H9 (cell line): ENCODE measurements at places on chromosomes 5 and 9. TPM values are rescaled to one million over a fixed set of nuclear protein-coding genes. Genes with fewer than 3 reads are reported as not detected.

The SHOC1 gene
- total RNA-seq: not detected in 2 replicates

The WNT8A gene
- 0.26 and 0.33 TPM in 2 replicates for total RNA-seq

The SOHLH1 gene
- total RNA-seq: not detected in 2 replicates

The EQTN gene
- total RNA-seq: not detected in 2 replicates

The FYB1 gene
- not detected in 2 replicates for total RNA-seq

The PCDHAC1 gene
- total RNA-seq: 8.0 and 8.7 TPM in 2 replicates

The PITX1 gene
- total RNA-seq: not detected in 2 replicates

The SLC9A3 gene
- 0.75 and 0.85 TPM in 2 replicates for total RNA-seq

The ZNG1E gene
- total RNA-seq: 29.2 and 34.1 TPM in 2 replicates

The OR2S2 gene
- total RNA-seq: not detected in 2 replicates

The NDUFS6 gene
- 62.5 and 63.7 TPM in 2 replicates for total RNA-seq

The HRH2 gene
- 3.3 and 3.6 TPM in 2 replicates for total RNA-seq

The DMGDH gene
- total RNA-seq: 0.37 TPM in 1 of 2 replicates, not detected in the other

GRCh38 chr9:133493845-133494540 lies 15.1 kb upstream of the SLC2A6 start:
- H3K4me1 ChIP-seq: no peaks in the 10 kb centered on the region
- no peaks in the 10 kb centered on the region for H3K36me3 ChIP-seq
- H3K27ac ChIP-seq: no peak overlapping the region

DNA sequence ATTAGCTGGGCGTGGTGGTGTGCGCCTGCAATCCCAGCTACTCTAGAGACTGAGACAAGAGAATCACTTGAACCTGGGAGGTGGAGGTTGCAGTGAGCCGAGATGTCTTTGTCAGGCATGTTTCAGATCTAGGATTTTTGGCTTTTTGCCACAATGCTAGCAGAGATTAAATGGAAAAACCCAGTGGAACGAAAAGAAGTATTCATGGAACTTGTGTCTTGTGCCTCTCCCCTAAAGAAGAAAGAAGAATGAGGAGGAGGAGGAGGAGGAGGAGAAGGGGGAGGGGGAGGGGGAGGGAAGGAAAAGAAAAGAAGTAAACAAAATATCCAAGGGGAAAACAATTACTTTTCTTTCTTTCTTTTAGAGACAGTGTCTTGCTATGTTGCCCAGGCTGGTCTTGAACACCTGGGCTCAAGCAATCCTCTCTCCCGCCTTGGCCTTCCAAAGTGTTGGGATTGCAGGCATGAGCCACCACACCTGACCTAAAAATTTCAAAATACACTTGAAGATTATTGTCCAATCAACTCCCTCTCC lies 106.0 kb downstream of the ARRDC3 start:
- no peak overlapping the region for H3K4me3 ChIP-seq
- no peaks in the 10 kb centered on the region for H3K27me3 ChIP-seq
- DNase-seq: no peak

DNA sequence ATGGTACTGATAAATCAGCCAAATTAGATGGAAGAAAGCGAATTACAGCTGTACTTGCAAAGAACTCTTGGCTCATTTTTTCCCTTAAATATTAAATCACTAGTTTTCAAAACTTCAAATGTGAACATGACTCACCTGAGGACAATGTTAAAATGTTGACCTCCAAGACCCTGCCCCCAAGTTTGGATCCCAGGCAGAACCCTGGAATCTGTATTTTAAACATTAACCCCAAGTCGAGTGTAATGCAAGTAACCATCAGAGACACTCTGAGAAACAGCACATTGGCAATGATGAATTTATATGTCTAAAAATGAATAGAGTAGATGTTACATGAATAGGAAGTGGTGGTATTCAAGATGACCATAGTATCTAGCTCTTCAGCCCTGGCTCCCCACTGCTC lies 2.3 kb upstream of the CD274 start:
- H3K4me1 ChIP-seq: no peaks in the 10 kb centered on the region; the same call in 1 of the 2 replicates
- H3K27me3 ChIP-seq: no peaks in the 10 kb centered on the region
- H3K4me3 ChIP-seq: no peak overlapping the region
- DNase-seq: no peak
- H3K36me3 ChIP-seq: no peaks in the 10 kb centered on the region

GRCh38 chr5:95060098-95060497 lies 224.8 kb downstream of the MCTP1 start:
- no peak overlapping the region for H3K4me3 ChIP-seq
- peaks cover 4% of the 10 kb centered on the region for H3K36me3 ChIP-seq
- no peak overlapping the region for H3K27ac ChIP-seq
- no peaks in the 10 kb centered on the region for H3K27me3 ChIP-seq

DNA sequence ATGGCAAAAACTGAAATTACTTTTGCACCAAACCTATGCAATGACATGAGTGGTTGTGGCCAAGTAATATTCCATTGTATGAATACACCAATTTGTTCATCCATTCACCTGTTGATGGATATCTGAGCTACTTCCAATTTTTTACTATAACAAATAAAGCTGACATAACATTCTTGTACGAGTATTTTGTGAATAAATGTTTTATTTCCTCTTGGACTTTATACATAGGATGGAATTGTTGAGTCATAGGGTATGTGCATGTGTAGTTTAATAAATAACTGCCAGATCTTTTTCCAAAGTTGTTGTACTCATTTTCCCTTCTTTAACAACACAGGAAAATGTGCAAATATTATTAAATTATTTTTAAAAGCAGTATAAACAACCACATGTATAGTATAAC lies 146.1 kb upstream of the ZNF462 start:
- DNase-seq: no peak
- no peaks in the 10 kb centered on the region for H3K36me3 ChIP-seq
- H3K27me3 ChIP-seq: no peaks in the 10 kb centered on the region
- H3K27ac ChIP-seq: no peak overlapping the region
- no peak overlapping the region for H3K4me3 ChIP-seq

DNA sequence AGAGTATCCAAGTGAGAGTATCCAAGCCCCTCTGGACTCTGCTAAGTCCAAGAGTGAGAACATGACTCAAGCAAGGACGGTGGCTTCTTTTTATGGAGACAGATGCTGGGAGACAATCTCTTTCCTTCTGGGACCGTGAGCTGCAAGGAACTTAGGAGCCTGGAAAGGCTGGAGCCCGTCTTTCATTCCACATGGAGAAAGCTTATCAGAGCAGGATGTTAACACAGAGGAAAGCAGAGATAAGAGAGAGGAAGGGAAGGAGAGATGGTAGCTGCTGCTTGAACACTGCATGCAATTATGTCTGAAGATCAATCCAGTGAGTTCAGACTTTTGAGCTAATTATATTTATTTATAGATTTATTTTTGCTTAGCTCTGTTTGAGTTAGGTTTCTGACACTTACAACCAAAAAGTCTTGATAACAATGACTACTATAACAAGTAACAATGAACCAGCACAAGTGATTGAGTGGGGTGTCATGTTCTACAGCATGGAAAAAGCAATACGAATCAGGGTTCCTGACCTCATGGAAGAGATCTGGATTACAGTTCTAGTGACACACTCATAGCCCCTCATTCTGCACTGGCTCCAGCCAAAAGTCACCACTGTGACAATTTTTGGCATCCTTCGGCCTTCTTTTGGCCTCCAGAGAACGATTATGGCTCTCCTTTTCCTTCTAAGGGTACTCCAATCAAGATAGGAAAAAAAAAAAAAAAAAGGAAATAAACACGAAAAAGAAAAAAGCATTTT lies 71.5 kb downstream of the PRLR start:
- no peak overlapping the region for H3K27ac ChIP-seq
- no peaks in the 10 kb centered on the region for H3K27me3 ChIP-seq
- no peak for DNase-seq
- H3K36me3 ChIP-seq: peaks cover 2% of the 10 kb centered on the region; the same call in 1 of the 3 replicates
- no peaks in the 10 kb centered on the region for H3K4me1 ChIP-seq
- H3K4me3 ChIP-seq: no peak overlapping the region

DNA sequence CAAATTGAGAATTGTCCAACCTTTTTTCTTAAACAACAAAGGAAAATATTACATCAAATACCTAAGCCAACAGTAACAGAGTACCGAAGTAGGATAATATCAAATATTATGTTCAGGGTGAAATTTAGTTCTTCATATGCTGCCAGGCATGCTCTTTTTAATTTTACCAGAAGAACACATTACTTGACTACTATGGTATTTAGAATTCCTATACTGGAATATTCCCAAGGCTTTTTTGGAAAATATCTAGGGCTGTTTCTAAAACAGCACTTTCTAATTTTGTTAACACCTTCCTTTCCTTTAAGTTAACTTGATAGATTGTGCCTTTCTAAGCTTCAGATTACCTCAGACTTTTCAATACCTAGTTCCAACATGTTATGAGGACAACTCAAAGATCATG lies 48.7 kb downstream of the MARCHF3 start:
- no peaks in the 10 kb centered on the region for H3K4me1 ChIP-seq
- no peaks in the 10 kb centered on the region for H3K27me3 ChIP-seq
- H3K4me3 ChIP-seq: no peak overlapping the region
- DNase-seq: no peak

- no peaks in the 10 kb centered on the region for H3K36me3 ChIP-seq
- H3K4me1 ChIP-seq: 0 out of 2 replicates have a peak, but pooled peaks cover 3% of the 10 kb centered on the region
- no peaks in the 10 kb centered on the region for H3K27me3 ChIP-seq
- DNase-seq: no peak
- no peak overlapping the region for H3K4me3 ChIP-seq
- no peak overlapping the region for H3K27ac ChIP-seq
These were observed 25.4 kb upstream of the TCF7 start for GRCh38 chr5:134088994-134089560.

DNA sequence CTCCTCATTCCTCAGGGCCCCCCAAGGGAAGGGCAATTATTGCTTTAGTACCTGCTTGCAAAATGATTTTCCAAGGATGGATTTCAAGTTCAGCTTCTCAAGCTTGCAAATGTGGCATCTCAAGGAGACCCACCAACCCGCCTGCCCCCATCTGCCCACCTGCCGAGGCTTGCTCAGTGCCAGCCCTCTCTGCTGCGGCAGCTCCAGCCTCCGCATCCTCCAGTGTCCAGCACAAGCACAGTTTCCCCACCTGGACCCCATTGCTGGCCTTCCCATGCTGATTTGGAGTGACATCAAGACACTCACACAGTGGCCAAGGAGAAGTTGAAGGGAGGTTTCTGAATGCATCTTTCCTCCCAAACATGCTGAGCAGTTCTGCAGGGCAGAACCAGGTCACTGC lies 31.2 kb downstream of the MED10 start:
- DNase-seq: no peak
- no peak overlapping the region for H3K27ac ChIP-seq
- H3K27me3 ChIP-seq: no peaks in the 10 kb centered on the region
- H3K4me3 ChIP-seq: no peak overlapping the region
- H3K36me3 ChIP-seq: no peaks in the 10 kb centered on the region

GRCh38 chr5:83572271-83572670 lies 100.7 kb downstream of the VCAN start:
- no peaks in the 10 kb centered on the region for H3K4me1 ChIP-seq
- H3K27ac ChIP-seq: no peak overlapping the region
- no peak for DNase-seq
- H3K27me3 ChIP-seq: no peaks in the 10 kb centered on the region
- H3K36me3 ChIP-seq: peaks cover 32% of the 10 kb centered on the region

GRCh38 chr5:172951371-172952033 lies 7.7 kb upstream of the RPL26L1 start:
- H3K4me1 ChIP-seq: no peaks in the 10 kb centered on the region
- peaks cover 25% of the 10 kb centered on the region for H3K36me3 ChIP-seq
- H3K27ac ChIP-seq: no peak overlapping the region
- no peak overlapping the region for H3K4me3 ChIP-seq

DNA sequence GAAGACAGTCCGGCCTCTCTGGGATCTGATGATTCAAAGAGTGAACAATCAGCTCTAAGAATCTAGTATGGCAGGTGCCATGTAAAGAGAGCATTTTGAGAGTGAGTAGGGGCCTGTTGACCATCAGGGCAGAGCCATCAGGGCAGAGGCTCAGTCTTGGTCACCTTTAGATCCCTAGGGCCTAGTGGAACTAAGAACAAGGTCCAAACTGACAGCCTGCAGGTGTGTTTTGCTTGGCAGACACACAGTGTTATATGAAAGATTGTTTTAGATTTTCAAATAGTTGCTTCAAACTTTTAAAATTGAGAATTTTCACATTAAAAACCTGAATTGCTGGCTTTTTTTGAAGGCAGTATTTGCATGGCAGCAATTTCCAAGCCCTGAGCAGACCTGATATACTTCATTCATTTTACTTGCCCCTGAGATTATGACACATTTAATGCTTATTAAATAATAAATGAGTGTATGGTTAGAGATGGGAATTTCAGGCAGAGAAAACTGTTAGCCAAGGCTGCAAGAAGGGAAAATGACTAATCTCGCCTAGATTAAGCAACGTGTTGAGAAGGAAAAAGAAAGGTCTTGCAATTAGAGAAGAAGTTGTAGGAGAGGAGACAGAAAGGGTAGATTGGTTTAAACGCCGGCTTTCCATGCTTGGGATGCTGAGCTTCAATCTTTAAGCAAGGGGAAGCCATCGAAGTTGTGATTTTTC lies 279.6 kb downstream of the ARRDC3 start:
- no peak for DNase-seq
- 0 out of 2 replicates have a peak, but pooled peaks cover 5% of the 10 kb centered on the region for H3K4me1 ChIP-seq
- H3K4me3 ChIP-seq: no peak overlapping the region
- H3K36me3 ChIP-seq: peaks cover 25% of the 10 kb centered on the region
- H3K27ac ChIP-seq: no peak overlapping the region

DNA sequence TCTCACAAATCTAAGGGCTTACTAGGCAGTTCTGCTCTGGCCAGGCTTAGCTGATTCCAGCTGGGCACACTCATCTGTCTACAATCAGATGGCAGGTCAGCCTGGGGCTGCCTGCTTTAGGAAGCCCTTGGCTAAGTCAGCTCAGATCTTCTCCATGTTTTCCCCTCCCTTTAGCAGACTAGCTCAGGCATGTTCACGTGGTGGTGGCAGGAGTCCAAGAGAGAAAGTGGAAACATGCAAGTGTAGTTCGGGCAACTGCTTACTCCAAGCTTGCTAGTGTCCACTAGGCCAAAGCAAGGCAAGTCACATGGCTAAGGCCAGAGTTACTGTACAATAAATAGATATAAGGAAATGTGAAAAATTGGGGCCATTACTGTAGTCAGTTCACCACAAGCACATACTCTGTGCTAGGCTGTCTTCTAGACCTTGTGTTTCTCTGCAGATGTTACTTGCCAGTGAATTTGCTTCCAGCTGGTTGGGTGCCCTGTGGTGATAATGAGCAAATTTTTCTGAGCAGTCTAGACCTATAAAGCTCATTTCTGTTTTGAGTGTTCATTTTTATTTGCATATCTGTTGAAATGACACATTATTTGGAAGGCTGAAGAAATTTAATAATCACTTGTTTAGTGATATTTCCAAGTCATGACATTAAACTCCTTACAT lies 38.3 kb downstream of the RECK start:
- no peak overlapping the region for H3K4me3 ChIP-seq
- no peak overlapping the region for H3K27ac ChIP-seq
- H3K36me3 ChIP-seq: no peaks in the 10 kb centered on the region
- H3K27me3 ChIP-seq: no peaks in the 10 kb centered on the region
- no peak for DNase-seq

DNA sequence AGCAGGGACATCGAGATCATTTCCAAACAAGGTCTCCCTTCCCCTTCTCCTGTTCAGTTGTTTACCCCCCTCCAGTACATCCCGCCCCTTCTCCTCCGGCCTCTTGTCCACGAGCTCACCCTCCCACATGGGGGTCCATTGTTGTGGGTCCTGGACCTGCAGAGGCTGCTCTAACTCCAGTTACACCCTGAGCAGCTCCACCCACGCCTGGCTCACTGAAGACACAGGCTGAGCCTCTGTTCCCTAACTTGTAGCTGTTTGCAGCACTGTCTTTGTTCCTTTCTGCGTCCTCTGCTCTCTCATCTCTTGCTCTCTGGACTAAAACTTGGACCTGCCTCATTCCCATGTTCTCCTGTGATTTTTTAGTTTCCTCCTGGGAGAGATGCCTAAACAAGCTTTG lies 377.5 kb downstream of the MED10 start:
- no peak for DNase-seq
- H3K36me3 ChIP-seq: no peaks in the 10 kb centered on the region
- no peaks in the 10 kb centered on the region for H3K27me3 ChIP-seq
- no peak overlapping the region for H3K4me3 ChIP-seq
- H3K27ac ChIP-seq: no peak overlapping the region
